ENCODE measurements at places on chromosomes 6 and 20.

GRCh38 chr6:27474172-27474465 lies 1.2 kb upstream of the ZNF184 start:
- no peak for DNase-seq

GRCh38 chr20:6057691-6058090 lies 3.8 kb upstream of the LRRN4 start:
- no peak for DNase-seq

GRCh38 chr6:3325210-3325609 lies 66.5 kb downstream of the PSMG4 start:
- DNase-seq = no peak

DNA sequence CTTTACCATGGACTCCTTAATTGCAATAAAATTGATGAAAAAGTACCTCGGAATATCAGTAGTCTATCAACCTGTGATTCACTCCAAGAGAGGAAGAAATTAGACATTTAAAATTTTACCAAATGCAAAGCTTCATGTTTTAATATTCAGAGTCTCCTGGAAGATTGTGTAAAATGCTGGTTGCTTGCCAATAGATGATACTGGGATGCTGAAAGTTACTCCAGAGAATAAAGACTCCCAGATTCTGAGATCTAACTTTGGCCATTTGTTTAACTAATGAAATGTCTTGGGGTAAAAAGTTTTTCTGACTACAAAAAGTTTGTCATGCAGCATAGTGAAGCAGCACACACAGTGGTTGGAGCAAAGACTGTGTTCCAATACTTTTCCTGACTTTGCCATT lies 176.7 kb upstream of the RSPO3 start:
- DNase-seq = no peak

- DNase-seq = no peak
Measured at GRCh38 chr6:18601516-18602020, 214.4 kb downstream of the RNF144B start.

GRCh38 chr6:37668251-37668650 lies 29.4 kb downstream of the MDGA1 start:
- no peak for DNase-seq

GRCh38 chr6:26294302-26294701 lies 70.7 kb upstream of the BTN3A2 start:
- DNase-seq = no peak
